ENCODE measurements at places on chromosomes 11 and 22.
A peak's percentile ranks its signal among the peaks of the same experiment; 100 is the strongest.

- H3K27ac ChIP-seq = no peak overlapping the region
- H3K27me3 ChIP-seq = peaks cover 49% of the 10 kb centered on the region
- no peaks in the 10 kb centered on the region for H3K4me1 ChIP-seq
Measured at GRCh38 chr11:20178976-20179375, 18.7 kb upstream of the DBX1 start.

DNA sequence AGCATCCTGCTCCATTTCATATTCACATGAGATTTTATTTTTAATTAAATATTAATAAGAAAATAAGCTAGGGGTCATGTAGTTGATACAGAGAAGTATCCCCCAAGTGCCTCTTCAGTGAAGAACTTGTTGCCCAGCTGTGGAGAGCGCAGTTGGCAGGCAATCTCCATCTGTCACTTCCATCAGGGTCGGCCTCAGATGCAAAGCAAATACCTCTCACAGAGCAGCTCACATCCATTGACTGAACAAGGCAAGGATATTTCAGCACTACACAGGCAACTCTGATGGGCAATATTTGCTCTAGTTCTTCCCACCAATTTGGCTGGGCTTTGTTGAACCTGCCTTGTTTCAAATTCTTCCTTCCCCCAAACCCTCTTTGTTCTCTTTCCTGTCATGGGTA lies 129.4 kb downstream of the NOX4 start:
- no peak overlapping the region for H3K27ac ChIP-seq
- H3K4me1 ChIP-seq = no peaks in the 10 kb centered on the region
- no peaks in the 10 kb centered on the region for H3K27me3 ChIP-seq
- H3K36me3 ChIP-seq = no peaks in the 10 kb centered on the region
- no peak for DNase-seq

DNA sequence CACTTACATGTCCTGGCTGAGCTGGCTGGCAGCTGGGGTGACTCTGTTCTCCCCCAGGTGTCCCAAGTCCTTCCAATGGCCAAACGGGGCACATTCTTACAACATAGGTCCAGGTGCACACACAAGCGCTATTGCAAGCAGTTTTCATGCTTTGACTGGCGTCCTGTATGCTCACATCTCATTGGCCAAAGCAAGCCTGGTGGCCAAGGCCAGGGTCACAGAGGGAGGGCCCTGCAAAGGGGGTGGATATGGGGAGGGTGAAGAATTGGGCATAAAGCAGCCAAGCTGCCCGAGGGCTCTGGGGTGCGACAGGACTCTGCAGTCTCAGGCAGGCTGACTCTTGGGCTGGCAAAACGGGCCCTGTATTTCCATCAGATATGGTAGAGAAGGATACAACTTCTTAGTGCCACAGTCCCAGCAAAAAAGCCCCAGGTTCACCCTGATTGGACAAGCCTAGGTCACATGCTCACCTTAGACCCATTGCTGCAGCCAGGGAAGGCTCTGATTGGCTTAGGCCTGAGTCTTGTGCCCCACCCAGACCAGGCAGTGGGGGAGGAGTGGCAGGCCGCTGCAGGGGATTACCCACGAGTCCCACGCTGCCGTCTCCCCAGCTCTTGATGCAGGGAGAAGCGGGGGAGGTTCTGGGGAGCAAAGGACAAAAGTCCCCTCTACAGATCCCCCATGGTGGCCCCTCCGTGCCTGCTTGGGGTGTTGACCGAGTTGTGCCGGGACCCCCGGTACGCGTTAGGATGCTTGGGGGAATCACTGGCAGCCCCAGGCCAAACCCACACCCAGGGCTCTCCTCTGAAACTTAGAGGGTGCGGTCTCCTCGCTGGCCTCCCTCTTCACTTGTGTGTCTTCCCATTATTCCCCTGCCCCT lies 110.8 kb downstream of the ARHGAP8 start:
- no peaks in the 10 kb centered on the region for H3K36me3 ChIP-seq
- H3K4me1 ChIP-seq = no peaks in the 10 kb centered on the region
- no peak overlapping the region for H3K4me3 ChIP-seq

- no peak overlapping the region for H3K4me3 ChIP-seq
- no peaks in the 10 kb centered on the region for H3K36me3 ChIP-seq
- no peak for DNase-seq
- peaks cover 14% of the 10 kb centered on the region for H3K27me3 ChIP-seq
- no peaks in the 10 kb centered on the region for H3K4me1 ChIP-seq
Measured at GRCh38 chr11:116595305-116595880, 177.4 kb downstream of the BUD13 start.

DNA sequence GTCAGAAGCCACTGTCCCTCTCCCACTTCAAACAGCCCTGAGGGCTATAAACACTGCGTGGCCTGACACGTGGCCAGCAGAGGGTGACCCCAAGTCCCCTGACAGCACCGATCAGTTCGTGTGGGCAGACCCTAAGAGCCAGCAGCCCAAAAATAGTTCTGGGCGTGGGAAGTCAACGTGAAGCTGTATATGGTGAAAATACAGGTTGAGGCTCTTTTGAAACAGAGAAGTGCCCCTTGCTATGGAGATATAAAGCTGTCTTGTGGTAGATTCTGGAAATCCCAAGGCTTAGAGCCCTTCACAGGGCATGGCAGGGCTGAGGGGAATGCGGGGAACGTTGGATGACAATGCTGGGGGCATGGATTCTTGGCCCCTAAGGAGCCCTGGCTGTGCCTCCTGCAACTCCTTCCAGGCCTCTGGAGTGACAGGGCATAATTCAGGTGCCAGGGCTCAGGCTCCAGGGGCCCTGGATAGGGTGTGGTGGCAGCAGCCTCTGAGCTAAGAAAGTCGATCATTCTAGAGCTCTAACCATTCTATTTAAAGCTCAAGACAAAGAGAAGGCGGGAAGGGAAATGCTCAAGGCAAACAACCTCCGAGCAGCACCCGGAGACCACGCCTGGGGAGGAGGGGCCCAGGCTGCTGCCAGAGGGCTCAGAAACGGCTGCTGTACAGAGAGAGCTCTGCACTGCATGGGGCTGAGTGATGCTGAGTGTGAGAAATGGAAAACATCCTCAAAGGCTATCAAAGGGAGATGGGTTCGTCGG lies 60.4 kb upstream of the CD5 start:
- no peak overlapping the region for H3K4me3 ChIP-seq
- no peak overlapping the region for H3K27ac ChIP-seq
- DNase-seq = no peak
- H3K27me3 ChIP-seq = peaks cover 7% of the 10 kb centered on the region
- H3K36me3 ChIP-seq = no peaks in the 10 kb centered on the region

- H3K27ac ChIP-seq = no peak overlapping the region
- peaks cover 17% of the 10 kb centered on the region for H3K4me1 ChIP-seq
- H3K36me3 ChIP-seq = no peaks in the 10 kb centered on the region
- no peak overlapping the region for H3K4me3 ChIP-seq
Measured at GRCh38 chr11:86442420-86442819, 67.7 kb downstream of the CCDC81 start.

- DNase-seq = peak; percentile 81
- H3K36me3 ChIP-seq = no peaks in the 10 kb centered on the region
- H3K27ac ChIP-seq = peak overlapping the region; percentile 59
- no peaks in the 10 kb centered on the region for H3K27me3 ChIP-seq
- peaks cover 63% of the 10 kb centered on the region for H3K4me1 ChIP-seq
Measured at GRCh38 chr11:11973361-11973800, 35.0 kb downstream of the DKK3 start.

DNA sequence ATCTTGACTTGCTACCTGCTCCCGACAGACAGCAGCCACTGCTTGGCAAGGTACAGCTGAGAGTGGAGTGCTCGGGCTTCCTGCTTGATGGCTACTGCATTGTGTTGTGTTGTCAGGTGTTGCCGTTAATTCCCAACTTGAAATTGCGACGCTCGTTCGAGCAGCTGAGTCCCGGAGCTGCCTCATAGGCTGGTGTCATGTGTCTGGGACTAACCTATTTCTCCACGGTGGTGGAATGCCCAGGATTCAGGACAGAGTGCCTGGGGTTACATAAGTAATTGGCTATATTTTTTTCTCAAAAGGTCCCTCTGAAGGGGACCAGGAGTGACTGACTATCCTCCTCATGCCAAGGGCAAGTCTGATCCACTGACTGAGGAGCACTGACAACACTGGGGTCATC lies 18.5 kb downstream of the COMMD9 start:
- DNase-seq = no peak
- no peaks in the 10 kb centered on the region for H3K4me1 ChIP-seq
- peaks cover 13% of the 10 kb centered on the region for H3K36me3 ChIP-seq

GRCh38 chr22:19043121-19044085 lies 78.8 kb downstream of the DGCR2 start:
- DNase-seq = peak; percentile 80
- peaks cover 12% of the 10 kb centered on the region for H3K4me1 ChIP-seq
- H3K36me3 ChIP-seq = peaks cover 18% of the 10 kb centered on the region
- H3K27me3 ChIP-seq = no peaks in the 10 kb centered on the region
- 0 out of 2 replicates have a peak overlapping the region, but pooled peaks have one; percentile 26 for H3K27ac ChIP-seq
- H3K4me3 ChIP-seq = no peak overlapping the region

- no peak overlapping the region for H3K4me3 ChIP-seq
- H3K27ac ChIP-seq = peak overlapping the region; percentile 44
- H3K27me3 ChIP-seq = no peaks in the 10 kb centered on the region
- DNase-seq = peak; percentile 85
- no peaks in the 10 kb centered on the region for H3K36me3 ChIP-seq
- H3K4me1 ChIP-seq = peaks cover 42% of the 10 kb centered on the region
Measured at GRCh38 chr22:24433828-24434470, 6.5 kb downstream of the ADORA2A start.

DNA sequence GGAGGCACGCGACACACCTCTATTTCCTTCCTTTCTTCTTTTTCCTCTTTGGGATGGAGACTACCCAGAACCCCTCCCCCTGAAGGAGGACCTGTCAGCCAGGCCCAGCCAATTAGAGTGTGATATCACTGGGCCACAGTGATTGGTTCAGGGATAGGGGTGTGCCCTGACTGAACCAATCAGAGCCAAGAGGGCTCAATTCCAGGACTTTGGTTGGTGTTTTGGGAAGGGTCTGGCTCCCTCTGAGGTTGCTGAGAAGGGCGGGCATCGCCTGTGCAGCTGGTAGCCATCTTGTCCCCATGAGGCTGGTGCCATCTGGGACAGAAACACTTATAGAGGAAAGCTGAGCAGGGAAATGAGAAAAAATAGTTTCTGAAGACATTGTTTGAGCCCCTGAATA lies 71.4 kb downstream of the CHST1 start:
- no peaks in the 10 kb centered on the region for H3K27me3 ChIP-seq
- H3K36me3 ChIP-seq = no peaks in the 10 kb centered on the region
- no peak overlapping the region for H3K27ac ChIP-seq
- H3K4me3 ChIP-seq = no peak overlapping the region
- no peaks in the 10 kb centered on the region for H3K4me1 ChIP-seq

DNA sequence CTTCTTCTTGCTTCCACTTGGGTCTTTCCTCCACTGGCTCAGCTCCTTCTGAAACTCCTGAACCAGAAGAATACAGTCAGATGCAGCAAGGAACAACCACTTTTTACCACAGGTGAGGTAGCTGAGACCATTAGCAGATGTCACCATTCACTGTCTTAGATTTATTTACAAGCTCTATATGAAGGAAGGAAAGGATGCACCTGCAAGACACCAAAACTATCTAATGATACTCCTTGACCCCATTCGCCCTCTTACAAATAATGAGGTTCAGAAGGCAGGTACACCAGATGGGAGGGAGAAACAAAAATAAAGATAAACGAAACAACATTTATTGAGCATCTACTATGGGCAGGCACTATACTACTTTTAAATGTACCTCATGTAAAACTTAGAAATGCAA lies 10.3 kb downstream of the TFIP11 start:
- H3K27me3 ChIP-seq = no peaks in the 10 kb centered on the region
- DNase-seq = no peak
- H3K4me3 ChIP-seq = no peak overlapping the region
- no peak overlapping the region for H3K27ac ChIP-seq

DNA sequence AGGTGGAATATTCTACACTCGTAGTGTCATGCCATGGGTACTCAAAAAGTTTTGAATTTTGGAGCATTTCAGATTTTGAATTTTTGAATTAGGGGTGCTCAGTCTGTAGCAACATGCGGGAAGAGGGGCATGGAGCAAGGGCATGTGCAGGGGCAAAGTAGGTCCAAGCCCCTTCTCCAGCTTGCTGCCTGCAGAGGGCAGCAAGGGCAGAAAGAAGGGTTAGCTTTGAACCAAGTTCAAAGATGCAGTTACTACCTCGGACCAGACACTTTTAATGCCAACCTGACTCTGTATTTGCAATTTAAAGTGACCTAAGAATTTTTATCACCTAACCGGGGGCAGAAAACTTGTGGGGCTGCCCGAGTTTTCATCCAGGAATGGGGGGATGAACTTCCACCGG lies 68.2 kb downstream of the CD82 start:
- no peak overlapping the region for H3K27ac ChIP-seq
- H3K36me3 ChIP-seq = no peaks in the 10 kb centered on the region
- no peak overlapping the region for H3K4me3 ChIP-seq
- H3K4me1 ChIP-seq = peaks cover 6% of the 10 kb centered on the region

DNA sequence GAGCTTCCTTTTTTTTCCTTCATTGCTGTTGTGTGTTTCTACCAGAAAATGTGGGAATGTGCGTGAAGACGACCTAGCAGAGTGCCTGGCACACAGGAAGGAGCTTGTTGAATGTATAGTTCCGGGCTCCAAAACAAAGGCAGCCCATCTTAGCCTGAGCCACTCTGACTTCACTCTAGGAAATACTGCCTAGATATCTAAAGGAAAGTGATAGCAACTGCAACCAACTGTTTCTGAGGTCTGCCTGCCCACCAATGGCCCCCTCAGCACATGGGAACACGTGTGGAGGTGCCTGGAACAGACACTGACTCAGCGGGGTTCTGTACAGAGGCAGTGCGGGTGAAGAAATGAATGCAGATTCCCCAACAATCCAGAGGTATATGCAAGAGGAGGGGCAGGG lies 14.7 kb upstream of the XBP1 start:
- no peaks in the 10 kb centered on the region for H3K4me1 ChIP-seq
- no peaks in the 10 kb centered on the region for H3K27me3 ChIP-seq
- DNase-seq = no peak
- H3K4me3 ChIP-seq = no peak overlapping the region
- no peak overlapping the region for H3K27ac ChIP-seq

- H3K27ac ChIP-seq = no peak overlapping the region
- H3K4me1 ChIP-seq = no peaks in the 10 kb centered on the region
- no peaks in the 10 kb centered on the region for H3K27me3 ChIP-seq
- no peak overlapping the region for H3K4me3 ChIP-seq
- no peak for DNase-seq
- H3K36me3 ChIP-seq = no peaks in the 10 kb centered on the region
Measured at GRCh38 chr11:126808836-126809235, 191.7 kb downstream of the KIRREL3 start.

DNA sequence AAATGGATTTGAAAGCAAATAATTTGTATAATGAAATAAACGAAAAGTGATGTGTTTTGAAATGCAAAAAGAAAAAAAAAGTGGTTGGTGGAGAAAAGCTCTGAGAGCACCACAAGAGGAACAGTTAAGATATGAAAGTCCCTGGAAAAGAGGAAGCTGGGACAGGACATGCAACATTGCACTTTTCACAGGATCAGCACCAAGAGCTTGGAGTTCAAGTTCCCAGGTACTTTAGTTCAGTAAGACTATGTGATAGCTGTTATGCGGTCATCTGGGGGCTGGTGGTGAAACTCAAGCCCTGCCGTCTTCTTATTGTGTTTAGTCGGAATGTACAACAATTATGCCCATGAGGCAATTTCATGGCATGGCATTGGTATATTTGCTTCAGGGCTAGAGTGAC lies 17.1 kb upstream of the MS4A4A start:
- H3K27ac ChIP-seq = no peak overlapping the region
- H3K4me1 ChIP-seq = no peaks in the 10 kb centered on the region
- no peaks in the 10 kb centered on the region for H3K27me3 ChIP-seq

Data from GM23248 (cell line).